ENCODE measurements at places on chromosomes 1 and 21. TPM values are rescaled to one million over a fixed set of nuclear protein-coding genes. Genes with fewer than 3 reads are reported as not detected.
A peak's percentile ranks its signal among the peaks of the same experiment; 100 is the strongest.

DNA sequence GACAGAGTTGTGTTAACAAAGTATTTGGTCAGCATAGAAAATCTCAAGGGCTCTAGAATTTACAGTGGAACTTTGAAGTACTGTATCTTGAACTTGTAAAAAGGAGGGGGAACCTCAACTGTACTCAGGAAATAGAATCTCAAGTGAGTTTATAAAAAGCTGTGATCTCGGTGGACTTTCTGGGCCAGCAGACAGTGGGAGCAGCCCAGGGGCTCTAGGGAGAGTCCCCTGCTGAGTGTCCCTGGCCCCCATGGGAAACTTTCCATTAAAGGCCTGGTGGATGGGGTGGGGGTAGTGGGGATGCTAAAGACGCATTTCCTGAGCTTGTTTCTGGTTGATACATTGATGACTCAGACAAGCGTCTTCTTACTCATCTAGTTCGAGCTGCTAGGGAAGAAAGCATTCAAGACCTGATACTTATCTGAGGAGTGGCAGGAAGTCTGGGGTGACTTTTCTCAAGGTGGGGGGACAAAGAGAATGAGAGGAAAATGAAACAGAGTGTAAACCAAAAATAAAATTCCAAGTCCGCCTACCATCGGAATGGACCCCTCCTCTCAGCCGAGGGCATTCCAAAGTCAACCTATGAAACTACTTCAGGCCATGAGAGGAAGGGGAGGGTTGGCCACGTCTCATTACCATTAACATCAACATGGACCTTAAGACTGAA is 65.5 kb downstream of the NID1 start:
- peak overlapping the region; percentile 64 for H3K27ac ChIP-seq
- DNase-seq: peak; percentile 56
- no peak overlapping the region for H3K4me3 ChIP-seq
- H3K36me3 ChIP-seq: no peaks in the 10 kb centered on the region
- peaks cover 26% of the 10 kb centered on the region for H3K4me1 ChIP-seq

- no peak overlapping the region for H3K4me3 ChIP-seq
- no peak for DNase-seq
- peaks cover 4% of the 10 kb centered on the region for H3K4me1 ChIP-seq
- no peak overlapping the region for H3K27ac ChIP-seq
- H3K27me3 ChIP-seq: no peaks in the 10 kb centered on the region
Measured at GRCh38 chr1:15276691-15277446, 29.8 kb downstream of the FHAD1 start.

- DNase-seq: no peak
- no peaks in the 10 kb centered on the region for H3K27me3 ChIP-seq
- no peaks in the 10 kb centered on the region for H3K36me3 ChIP-seq
- H3K27ac ChIP-seq: no peak overlapping the region
- H3K4me3 ChIP-seq: no peak overlapping the region
- no peaks in the 10 kb centered on the region for H3K4me1 ChIP-seq
Measured at GRCh38 chr1:14037101-14037847, 337.3 kb downstream of the PRDM2 start.

DNA sequence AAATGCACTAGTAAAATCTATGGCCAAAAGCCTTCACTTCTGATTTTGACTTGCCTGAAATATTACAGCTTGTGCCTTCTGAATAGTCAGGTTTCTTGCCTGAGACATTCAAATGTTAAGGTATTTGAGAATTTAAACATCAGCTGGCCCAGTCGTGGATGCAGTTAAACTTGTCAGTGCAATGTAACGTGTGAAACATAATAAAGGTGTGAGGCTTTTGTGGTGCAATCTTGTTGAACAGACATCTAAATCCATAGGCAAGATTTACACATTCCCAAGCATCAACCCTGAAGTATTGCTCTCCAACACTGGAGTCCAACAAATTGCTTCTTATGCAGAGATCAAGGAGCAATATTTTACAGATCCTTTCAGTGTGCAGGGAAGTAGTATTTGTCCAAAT is 4.4 kb downstream of the CCN1 start:
- H3K4me1 ChIP-seq: peaks cover 22% of the 10 kb centered on the region
- DNase-seq: no peak
- peaks cover 26% of the 10 kb centered on the region for H3K27me3 ChIP-seq
- H3K4me3 ChIP-seq: peak overlapping the region; percentile 76

GRCh38 chr1:7535934-7536878 is 234.9 kb upstream of the VAMP3 start:
- no peaks in the 10 kb centered on the region for H3K4me1 ChIP-seq
- H3K36me3 ChIP-seq: no peaks in the 10 kb centered on the region
- DNase-seq: no peak
- H3K27me3 ChIP-seq: peaks cover 5% of the 10 kb centered on the region

DNA sequence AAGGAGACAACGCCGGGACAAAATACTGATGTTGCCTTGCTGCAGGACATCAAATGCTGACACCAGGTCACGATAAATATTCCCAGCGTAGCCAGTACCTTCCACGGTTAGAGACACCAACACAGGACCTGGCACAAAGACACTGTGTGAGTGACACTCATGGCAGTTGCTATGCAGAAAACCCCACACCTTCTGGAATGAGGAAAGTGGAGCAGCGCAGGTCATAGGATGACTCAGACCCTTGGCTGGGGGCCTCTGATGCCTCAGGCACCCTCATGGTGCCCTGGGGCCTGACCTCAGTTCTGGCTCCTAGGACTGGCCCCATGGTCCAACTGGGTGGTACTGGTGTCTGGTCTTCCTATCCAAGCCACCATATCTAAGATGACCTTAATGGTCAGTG is 7.0 kb downstream of the DCST2 start:
- H3K4me1 ChIP-seq: peaks cover 6% of the 10 kb centered on the region
- H3K27me3 ChIP-seq: no peaks in the 10 kb centered on the region
- H3K36me3 ChIP-seq: no peaks in the 10 kb centered on the region
- DNase-seq: peak; percentile 18
- H3K27ac ChIP-seq: no peak overlapping the region

- H3K27ac ChIP-seq: no peak overlapping the region
- no peaks in the 10 kb centered on the region for H3K36me3 ChIP-seq
- no peak for DNase-seq
Measured at GRCh38 chr1:30008998-30009657, 714.3 kb downstream of the MATN1 start.

CTNNBIP1 gene
- 28.7 TPM for total RNA-seq

DNA sequence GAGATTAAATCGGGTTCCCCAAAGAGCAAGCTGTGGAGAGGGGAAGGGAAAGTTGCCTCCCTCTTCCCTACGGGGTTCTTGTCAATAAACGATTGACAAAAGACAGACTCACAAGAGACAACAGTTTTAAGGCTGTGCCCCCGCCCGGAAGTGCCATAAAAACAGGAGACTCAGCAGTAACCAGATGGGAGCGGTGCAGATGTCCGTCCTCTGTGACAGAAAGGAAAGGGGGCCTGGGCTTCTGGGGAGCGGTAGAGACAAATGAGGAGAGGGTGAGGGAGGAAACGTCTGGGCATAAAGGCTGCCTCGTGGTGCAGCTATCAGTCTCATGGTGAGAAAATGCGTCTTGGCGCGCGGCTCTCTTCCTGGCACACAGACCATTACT is 5.9 kb downstream of the TP73 start:
- DNase-seq: no peak
- H3K4me1 ChIP-seq: no peaks in the 10 kb centered on the region
- peaks cover 2% of the 10 kb centered on the region for H3K27me3 ChIP-seq
- no peak overlapping the region for H3K27ac ChIP-seq
- no peak overlapping the region for H3K4me3 ChIP-seq

GRCh38 chr21:35226968-35227744 is 178.1 kb upstream of the RUNX1 start:
- no peak for DNase-seq
- H3K27ac ChIP-seq: no peak overlapping the region
- no peaks in the 10 kb centered on the region for H3K36me3 ChIP-seq
- H3K4me3 ChIP-seq: no peak overlapping the region

IGSF21 gene
- not detected for total RNA-seq

GRCh38 chr1:112527266-112528010 is 18.7 kb downstream of the WNT2B start:
- H3K4me1 ChIP-seq: peaks cover 81% of the 10 kb centered on the region
- H3K36me3 ChIP-seq: peaks cover 21% of the 10 kb centered on the region
- no peak overlapping the region for H3K4me3 ChIP-seq
- DNase-seq: peak; percentile 72

- H3K4me1 ChIP-seq: no peaks in the 10 kb centered on the region
- peaks cover 91% of the 10 kb centered on the region for H3K36me3 ChIP-seq
- no peak for DNase-seq
- no peak overlapping the region for H3K4me3 ChIP-seq
- no peaks in the 10 kb centered on the region for H3K27me3 ChIP-seq
- H3K27ac ChIP-seq: no peak overlapping the region
Measured at GRCh38 chr1:204405988-204406387, 5.6 kb downstream of the PPP1R15B start.

IL24 gene
- total RNA-seq: 3.5 TPM

GRCh38 chr1:218718206-218718605 is 373.1 kb downstream of the TGFB2 start:
- no peak overlapping the region for H3K4me3 ChIP-seq
- H3K36me3 ChIP-seq: no peaks in the 10 kb centered on the region
- H3K4me1 ChIP-seq: peaks cover 36% of the 10 kb centered on the region

DNA sequence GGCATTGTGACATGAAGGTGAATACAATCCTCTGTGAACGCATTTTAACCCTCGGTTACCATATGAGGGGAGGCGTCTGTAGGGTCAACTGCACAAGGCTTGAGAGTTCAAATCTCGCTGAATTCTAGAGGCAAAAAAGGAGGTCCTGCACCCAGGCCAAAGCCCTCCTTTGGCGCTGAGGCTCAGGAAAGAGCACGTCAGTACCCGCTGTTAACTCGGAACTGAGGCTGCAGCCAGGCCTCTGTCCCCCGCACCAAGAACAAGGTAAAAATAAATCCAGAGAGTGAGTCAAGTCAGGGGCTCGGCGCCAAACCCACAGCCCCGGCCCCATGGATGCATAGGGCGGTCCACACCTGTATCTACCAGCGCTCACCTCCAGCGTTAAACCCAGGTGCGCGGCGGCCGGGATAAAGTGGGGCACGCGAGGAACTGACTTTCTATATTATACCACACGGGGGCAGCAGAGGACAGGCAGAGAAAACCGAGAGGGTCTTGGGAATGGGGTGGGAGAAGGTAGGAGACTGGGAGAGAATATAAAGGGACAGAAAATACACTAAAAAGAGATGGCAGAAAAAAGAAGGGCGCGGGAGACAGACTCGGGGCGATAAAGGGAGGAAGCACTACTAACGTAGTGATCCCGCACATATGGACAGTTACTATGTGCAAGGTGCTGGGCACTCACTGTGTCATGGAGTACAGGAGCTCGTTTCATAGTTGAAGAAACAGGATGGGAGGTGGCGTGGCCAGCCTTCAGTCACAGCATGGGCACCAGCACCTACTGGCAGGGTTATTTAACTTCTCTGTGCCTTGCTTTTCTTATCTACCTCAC is 54.9 kb downstream of the DMRTA2 start:
- H3K27me3 ChIP-seq: peaks cover 12% of the 10 kb centered on the region
- H3K36me3 ChIP-seq: no peaks in the 10 kb centered on the region
- H3K4me1 ChIP-seq: no peaks in the 10 kb centered on the region
- no peak overlapping the region for H3K4me3 ChIP-seq
- no peak overlapping the region for H3K27ac ChIP-seq

CLDN17 gene
- total RNA-seq: not detected

DNA sequence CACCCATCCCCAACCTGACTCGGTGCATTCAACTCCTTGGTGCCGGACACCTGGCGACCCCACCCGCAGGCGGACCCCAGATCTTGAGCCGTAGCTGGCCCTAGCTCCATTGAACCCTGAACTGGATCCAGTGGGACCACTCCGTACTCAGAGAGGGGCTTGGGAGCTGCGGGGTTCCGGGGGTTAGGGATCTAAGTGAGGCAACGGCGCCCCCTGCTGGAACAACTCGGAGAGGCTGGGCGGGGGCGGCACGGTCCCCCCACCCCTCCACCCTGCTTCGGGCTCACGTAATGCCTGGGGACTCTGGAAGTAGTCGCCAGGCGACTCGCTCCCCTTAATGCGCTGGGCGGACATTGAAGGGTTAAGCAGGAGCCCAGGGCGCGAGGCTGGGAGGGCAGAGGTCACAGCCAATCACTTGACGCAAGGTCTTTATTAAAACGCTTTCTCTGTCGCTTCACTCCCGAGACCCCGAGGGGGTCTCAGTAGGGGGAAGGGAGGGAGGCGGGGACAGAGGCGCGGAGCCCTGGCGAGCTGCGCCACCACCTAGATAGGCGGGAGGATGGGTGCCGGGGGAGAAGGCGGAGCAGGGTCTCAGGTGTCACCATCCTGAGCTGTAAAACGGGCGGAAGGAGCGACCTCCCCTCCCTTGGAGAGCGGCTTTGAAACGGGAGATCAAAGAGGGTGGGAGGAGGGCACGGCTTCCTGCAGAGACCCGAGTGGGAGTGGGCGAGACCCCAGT is 704 bp upstream of the CRABP2 start:
- peaks cover 65% of the 10 kb centered on the region for H3K4me1 ChIP-seq
- peak; percentile 60 for DNase-seq
- H3K27ac ChIP-seq: no peak overlapping the region
- no peaks in the 10 kb centered on the region for H3K27me3 ChIP-seq
- no peak overlapping the region for H3K4me3 ChIP-seq

PGBD2 gene
- 5.9 TPM for total RNA-seq

DNA sequence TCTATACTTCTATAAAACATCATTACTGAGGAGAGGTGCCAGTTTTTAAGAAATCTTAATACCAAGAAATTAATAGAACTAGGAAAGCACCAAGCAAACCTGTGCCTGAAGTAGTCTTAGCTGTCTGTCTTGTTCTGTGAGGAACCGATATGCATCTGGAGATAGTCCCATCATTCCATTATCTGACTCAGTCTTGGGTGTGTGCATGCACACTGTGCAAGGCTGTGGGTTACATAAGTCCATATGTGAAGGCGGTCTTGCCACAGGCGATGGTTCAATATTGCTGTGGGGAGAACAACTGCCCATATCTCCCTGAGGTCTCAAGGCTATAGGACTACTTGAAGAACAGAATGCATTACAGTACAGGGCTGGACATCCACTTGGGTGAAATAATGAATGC is 33.8 kb downstream of the STIL start:
- no peaks in the 10 kb centered on the region for H3K27me3 ChIP-seq
- DNase-seq: no peak
- H3K4me3 ChIP-seq: no peak overlapping the region
- no peak overlapping the region for H3K27ac ChIP-seq
- peaks cover 3% of the 10 kb centered on the region for H3K4me1 ChIP-seq

- peaks cover 32% of the 10 kb centered on the region for H3K4me1 ChIP-seq
- peaks cover 39% of the 10 kb centered on the region for H3K36me3 ChIP-seq
- peak within 1 kb of the TSS; percentile 98 for H3K27ac ChIP-seq
- peak within 1 kb of the TSS; percentile 82 for H3K4me3 ChIP-seq
Measured at GRCh38 chr1:23344111-23344986, at the start of gene HNRNPR. HNRNPR (minus strand) TSS chr1:23344284; CDS start chr1:23341008, 3,276 bp downstream.

WNT3A gene
- total RNA-seq: not detected

GRCh38 chr1:113303267-113303666 is 87.0 kb upstream of the MAGI3 start:
- H3K4me3 ChIP-seq: no peak overlapping the region
- H3K27me3 ChIP-seq: peaks cover 11% of the 10 kb centered on the region
- H3K36me3 ChIP-seq: no peaks in the 10 kb centered on the region
- no peak for DNase-seq

DNA sequence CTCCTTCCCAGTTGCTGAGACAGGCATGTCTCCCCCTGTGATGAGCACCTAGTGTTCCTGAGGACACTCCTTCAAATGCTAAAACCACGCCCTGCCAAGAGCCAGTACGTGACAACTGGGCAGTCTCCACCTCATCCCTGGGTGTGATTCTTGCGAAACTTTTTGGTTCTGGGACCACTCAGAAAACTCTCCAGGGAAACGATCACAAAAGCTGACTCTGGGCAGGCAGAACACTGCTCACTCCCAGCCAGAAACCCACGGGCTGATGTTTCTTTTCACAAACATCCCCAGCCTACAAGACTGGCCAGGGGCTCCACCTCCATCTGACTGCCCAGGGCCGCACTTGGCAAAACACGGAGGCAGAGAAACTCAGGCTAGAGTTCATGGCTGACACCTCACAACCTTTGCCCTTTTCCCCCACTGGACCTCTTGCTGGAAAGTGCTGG is 24.4 kb downstream of the DHRS3 start:
- no peak overlapping the region for H3K4me3 ChIP-seq
- peaks cover 16% of the 10 kb centered on the region for H3K4me1 ChIP-seq
- no peak overlapping the region for H3K27ac ChIP-seq
- H3K36me3 ChIP-seq: no peaks in the 10 kb centered on the region
- H3K27me3 ChIP-seq: peaks cover 11% of the 10 kb centered on the region
